Left ventricle myocardium superior (tissue), 1 donor: ENCODE measurements at places on chromosomes 3 and 15.

GRCh38 chr3:197302696-197303341 is 4.4 kb upstream of the DLG1 start:
- DNase-seq = no peak

DNA sequence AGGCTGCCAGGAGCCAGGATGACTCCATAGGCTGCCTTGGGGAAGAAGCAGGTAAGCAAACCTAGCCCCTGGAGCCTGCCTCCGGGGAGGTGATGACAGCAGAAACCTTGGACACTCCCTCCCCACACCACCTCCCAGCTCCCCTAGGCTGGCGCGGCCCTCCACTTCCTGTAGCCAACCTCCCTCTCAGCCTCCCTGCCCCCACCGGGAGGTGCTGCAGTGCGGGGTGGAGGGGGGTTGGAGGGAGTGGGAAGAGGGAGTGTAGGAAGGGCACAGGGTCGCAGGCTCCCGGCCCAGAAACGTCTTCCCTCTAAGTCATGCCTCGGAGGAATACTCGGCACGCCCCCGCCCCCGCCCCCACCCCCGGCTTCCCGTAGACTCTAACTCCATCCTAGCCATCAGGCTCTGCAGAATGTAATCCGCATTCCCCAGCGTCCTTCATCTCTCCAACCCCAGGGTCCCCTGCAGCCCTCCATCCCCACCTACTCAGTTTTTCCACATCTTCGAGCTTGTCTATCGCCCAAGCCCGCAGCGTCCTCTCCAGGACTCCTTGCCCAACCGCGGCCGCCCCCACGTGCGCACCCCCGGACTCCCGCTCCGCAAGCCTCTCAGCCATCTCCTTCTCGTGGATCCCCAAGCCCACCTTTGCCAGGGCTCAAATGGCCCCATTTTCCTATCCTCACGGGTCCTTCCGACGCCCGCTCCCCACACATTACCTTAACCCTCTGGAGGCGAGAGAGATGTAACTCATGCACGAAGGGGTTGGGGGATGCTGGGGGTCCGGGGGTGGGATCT is 528 bp downstream of the LPCAT4 start:
- DNase-seq = peak; percentile 83

DNA sequence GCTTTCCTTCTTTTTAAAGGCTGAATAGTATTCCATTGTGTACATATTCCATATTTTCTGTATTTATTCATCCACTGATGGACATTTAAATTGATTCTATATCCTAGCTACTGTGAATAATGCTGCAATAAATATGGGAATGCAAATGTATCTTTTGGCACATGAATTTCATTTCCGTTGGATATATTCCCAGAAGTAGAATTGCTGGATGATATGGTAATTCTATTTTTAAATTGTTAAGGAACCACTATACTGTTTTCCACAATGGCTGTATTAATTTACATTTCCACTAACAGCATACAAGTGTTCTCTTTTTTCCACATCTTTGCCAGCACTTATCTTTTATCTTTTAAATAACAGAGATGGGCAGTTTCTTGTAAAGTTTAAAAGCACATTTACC is 302.7 kb downstream of the CTNNB1 start:
- no peak for DNase-seq

- no peak for DNase-seq
Measured at GRCh38 chr3:16373341-16373946, 108.4 kb downstream of the OXNAD1 start.

DNA sequence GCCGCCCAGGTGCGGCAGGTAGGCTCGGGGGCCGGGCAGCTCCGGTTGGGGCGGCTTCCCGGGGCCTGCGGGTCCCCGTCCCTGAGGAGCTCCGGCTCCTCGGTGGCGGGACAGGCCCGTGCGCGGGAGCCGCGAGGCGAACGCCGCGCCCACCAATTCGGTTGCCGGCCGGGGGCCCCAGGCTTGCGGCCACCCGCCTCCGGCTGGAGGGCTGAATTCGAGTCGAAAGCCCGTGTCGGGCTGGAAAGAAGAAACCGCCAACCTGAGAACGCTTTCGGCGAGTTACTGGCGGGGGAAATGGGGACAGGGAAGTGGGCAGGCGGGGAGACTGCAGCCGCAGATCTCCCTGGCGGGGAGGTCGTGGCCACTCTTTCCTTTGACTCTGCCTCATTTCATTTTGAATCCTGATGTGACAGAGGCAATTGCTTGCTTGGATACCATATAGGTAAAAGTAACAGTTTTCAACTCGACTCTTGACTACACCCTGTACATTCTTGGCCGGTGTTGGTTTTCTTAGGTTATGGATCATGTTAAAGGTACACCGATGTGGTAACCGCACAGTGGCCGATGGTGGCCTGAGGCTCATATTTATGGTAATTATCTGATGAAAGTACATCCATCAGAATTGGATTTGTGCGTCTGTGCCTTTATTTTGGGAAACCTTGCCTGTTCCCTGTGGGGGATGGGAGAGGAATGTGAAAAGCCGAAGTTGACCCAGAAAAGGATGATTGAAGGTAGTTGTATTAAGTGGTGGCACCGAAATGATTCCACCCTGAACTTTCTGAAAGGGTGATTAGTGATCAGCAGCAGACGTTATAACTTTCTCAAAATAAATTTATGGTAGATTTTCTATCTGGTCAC is 1.7 kb downstream of the B3GNT5 start:
- no peak for DNase-seq
